ENCODE measurements at places on chromosomes 1 and 21.
A peak's percentile ranks its signal among the peaks of the same experiment; 100 is the strongest.

GRCh38 chr21:40162075-40162474, 294.8 kb downstream of the PCP4 start:
- DNase-seq: peak; percentile 12

DNA sequence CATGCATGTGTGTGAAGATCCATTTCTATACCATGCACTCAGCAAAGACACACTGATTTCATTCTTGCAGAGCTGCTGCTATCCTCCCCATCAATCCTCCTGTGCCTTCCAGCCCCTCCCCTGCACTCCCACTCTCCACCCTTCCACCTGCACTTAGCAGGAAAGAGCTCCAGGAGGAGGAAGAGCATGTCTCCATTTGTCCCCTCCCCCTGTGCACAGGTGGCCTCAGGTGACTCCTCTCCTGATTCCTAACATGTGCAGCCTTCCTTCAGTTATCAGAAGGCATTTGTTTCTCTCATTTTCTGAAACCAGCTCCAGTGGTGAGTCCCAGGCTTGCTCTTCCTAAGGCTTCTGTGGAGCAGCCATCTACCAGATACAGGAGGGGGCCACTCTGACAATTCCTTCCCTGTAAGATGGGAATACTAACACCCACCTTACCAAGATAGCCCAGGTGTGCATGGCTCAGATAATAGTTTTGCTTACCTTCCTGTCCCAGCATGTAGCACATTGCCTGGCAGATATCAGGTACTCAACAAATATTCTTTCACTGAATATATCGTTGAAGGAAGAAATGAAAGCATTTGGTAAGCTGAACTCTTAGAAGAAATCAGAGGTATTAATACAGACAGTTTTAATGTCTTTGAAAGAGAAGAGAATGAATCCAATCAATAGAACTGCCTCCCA, 21.9 kb upstream of the FAM3B start:
- peak; percentile 64 for DNase-seq

DNA sequence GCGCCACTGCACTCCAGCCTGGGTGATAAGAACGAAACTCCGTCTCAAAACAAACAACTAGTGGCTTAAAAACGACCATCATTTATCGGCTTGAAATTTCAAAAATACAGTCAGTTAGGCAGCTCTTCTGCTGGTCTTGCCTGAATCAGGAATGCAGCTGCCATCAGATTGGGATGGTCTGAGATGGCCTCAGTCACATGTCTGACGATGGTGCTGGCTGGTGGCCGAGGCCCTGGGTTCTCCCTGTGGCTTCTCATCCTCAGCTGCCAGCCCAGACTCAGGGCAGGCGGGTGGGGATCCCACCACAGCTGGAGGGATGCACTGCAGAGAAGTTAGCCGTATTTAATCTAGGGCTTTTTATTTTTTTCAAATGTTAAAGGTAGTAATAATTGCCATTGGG, 31.3 kb downstream of the IL6R start:
- DNase-seq: no peak

- no peak for DNase-seq
Measured at GRCh38 chr1:21766210-21766609, 16.7 kb downstream of the USP48 start.

DNA sequence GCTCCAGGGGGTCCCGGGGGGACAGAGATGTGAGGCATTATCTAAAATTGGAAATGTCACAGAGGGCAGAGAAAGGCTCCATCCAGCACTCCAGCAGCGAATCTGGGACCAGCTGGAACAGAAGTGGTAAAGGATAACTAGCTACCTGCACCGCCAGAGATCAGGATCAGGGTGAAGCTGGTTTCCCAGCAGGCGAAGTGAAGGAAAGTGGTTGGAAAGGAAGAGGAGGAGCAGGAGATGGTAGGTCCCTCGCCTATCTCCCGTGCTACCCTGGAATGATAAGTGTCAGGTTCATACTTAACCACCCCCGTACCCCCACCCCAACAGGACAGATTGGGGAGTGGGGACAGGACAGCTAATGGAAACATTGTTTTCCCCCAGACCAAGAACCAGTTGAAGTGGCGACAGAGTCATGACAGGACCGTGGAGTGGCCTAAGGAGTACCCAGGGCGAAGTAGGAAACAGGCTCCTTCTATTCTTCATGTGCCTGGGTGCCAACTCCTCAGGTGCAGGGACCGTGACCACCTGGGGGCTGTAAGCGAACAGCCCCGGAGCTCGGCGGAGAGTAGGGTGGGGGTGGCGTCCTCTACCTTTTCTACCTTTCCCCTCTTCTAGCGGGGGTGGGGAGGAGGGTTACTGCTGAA, 717 bp downstream of the B4GALT3 start:
- no peak for DNase-seq

DNA sequence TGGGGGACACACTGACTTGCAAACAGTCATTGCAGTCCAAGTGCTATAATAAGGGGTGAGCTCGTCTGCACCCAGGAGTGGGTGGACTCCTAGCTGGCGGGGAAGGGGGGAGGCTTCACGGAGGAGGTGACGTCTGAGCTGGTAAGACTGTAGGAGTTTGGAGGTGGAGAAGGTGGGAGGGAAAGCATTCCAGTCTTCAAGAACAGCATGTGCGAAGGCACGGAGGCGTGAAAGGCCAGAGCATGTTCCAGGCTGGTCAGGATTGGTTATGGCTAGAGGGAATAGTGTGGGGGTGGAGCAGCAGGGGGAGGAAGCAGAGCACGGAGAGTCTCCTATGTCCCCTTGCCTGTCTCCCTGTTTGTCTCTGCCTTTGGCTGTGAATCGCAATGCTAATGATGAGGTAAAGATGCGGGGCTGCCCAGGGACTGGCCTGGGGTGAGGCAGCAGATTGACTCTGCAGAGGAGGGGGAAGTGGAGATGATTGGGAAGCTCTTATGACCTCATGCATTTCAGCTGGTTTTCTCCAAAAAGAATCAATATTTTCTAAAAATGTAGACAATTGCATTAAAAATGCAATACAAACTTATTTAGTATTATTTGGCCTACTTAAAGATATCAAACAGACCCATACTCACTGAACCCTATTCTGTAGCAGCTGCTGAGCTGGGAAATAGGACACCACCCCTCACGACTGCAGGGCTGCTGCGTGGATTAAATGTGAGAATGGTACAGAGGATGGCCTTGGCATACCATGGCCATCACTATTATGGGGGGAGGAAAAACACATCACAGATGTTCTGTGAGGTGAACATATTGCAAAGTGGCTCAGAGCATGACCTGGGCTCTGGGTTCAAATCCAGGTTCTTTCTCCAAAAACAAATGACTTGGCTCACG, 2.6 kb upstream of the ZNF436 start:
- no peak for DNase-seq

GRCh38 chr1:211247921-211248320, 11.2 kb upstream of the RCOR3 start:
- DNase-seq: no peak

GRCh38 chr1:16235944-16236510, 956 bp downstream of the CPLANE2 start:
- DNase-seq: peak; percentile 37

- no peak for DNase-seq
Measured at GRCh38 chr1:200364091-200364759, 45.6 kb downstream of the ZNF281 start.

- peak; percentile 44 for DNase-seq
Measured at GRCh38 chr1:160400646-160401486, 502 bp downstream of the VANGL2 start.

- no peak for DNase-seq
Measured at GRCh38 chr1:226984521-226985238, 44.6 kb downstream of the COQ8A start.

GRCh38 chr1:58290685-58291372, 255.7 kb downstream of the OMA1 start:
- DNase-seq: no peak

- no peak for DNase-seq
Measured at GRCh38 chr1:66526036-66526435, 7.9 kb upstream of the SGIP1 start.

- DNase-seq: no peak
Measured at GRCh38 chr1:234296496-234296895, 76.8 kb upstream of the COA6 start.

DNA sequence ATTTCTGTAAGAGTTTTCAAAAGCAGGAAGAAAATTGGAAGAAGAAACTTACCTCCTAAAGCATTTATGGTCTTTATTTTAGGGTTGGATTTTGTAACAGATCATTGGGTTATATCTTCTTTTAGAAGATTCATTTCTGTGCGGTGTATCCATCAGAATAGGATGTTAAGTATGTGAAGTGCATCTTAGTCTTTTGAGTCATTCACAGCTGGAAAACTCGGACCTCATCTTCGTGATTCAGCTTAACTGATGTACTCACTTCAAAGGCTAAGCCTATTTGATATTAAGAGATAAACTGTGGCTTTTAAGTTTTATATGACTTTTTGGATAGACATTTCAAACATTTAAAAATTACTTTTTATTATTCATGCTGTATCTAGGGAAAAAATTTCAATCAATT, 56.3 kb downstream of the GIPC2 start:
- DNase-seq: no peak

- peak; percentile 6 for DNase-seq
Measured at GRCh38 chr1:32816676-32817158, 441 bp downstream of the YARS1 start.

DNA sequence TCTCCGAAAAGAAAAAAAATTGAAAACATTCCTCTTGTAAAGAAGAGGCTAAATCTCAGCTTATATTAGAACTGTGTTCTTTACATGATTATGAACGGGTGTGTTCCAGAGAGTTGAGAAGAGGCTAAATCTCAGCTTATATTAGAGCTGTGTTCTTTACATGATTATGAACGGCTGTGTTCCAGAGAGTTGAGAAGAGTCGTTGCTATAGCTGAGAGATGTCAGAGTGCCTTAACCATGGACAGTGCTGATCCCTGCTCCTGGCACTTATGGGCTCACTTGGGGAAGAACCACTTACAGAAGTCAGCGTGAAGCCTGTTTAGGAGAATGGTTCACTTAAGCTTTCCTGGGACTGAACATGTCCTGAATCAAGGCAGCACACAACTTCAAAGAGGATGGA, 35.0 kb downstream of the SLC35F3 start:
- no peak for DNase-seq

DNA sequence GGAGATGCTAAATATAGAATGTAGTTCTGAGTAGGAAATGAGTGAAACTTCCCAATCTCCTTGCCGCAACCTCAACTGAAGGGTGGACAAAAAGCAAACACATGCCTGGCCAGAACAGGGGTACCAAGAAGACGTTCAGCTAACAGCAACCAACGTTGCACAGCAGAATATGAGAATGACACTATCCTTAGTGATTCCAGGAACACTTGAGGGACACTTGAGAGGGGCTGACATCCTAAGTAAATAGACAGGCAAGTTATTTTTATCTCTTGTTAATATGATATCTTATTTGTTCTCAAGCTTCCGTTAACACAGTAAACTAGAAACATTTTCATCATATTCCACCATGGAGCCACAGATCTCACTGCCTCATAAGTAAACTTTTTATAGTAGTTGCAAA, 908 bp downstream of the KRTAP19-1 start:
- DNase-seq: no peak

- DNase-seq: no peak
Measured at GRCh38 chr1:98405581-98406074, 255.9 kb upstream of the SNX7 start.

GRCh38 chr1:215761446-215761845, 194.3 kb downstream of the KCTD3 start:
- DNase-seq: no peak

DNA sequence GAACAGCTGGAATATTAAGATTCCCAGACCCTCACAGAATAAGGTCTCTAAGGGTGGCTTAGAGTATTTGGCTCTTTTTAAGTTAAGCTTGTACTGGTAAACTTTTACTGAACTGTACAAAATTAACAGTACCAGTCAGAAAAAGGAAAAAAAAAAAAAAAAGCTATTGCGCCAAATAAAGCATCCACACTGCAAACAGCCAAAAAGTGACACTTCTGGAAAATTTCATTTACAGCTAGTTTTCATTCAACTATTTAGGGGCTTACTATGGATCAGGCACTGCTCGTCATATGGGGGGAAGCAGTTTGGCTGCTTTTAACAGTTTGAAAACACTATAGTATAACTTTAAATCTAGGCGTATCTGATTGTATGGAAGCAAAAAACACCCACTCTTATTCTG, 139.6 kb downstream of the EIF4G3 start:
- no peak for DNase-seq

- no peak for DNase-seq
Measured at GRCh38 chr21:42696501-42697040, 43.1 kb downstream of the PDE9A start.

- peak; percentile 88 for DNase-seq
Measured at GRCh38 chr1:233289676-233290075, 5.8 kb downstream of the PCNX2 start.

GRCh38 chr1:179773264-179773663, 30.2 kb downstream of the FAM163A start:
- no peak for DNase-seq

- no peak for DNase-seq
Measured at GRCh38 chr1:241215203-241215602, 141.8 kb downstream of the RGS7 start.

GRCh38 chr1:101379950-101380349, 143.1 kb downstream of the S1PR1 start:
- DNase-seq: no peak

GRCh38 chr1:206609229-206609991, 2.9 kb downstream of the EIF2D start:
- DNase-seq: no peak

DNA sequence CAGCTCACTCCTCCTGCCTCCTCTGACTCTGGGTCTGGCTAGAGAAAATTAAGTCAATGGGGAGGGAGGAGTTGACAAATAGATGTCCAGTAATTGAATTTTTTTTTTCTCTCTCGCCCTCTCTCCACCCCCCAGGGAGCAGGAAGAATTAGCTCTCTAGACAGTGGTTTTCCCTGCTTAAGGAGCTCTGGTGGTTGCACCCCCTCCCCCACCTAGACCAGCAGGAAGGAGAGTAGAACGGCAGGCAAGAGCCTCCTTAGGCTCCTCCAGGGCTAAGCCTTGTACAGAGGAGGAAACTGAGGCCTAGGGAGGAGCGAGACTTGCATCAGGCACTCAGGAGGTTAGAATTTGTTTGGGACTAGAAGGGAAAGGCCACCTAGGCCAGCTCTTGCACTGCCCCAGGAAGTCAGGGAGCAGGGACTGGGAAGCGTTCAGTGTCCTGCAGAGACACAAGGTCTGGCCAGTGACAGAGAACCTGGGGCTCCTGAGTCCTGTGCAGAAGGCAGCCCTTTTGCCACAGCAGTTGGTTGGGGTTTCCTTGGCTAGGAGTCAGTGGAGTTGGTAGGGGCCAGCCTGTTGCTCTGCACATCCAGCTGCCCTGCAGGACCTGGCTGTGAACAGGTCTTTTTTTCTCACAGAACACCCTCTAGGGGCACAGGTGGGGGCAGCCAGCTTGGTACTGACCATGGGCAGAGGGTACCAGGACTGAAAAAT, 49.5 kb upstream of the ACOT11 start:
- peak; percentile 20 for DNase-seq

DNA sequence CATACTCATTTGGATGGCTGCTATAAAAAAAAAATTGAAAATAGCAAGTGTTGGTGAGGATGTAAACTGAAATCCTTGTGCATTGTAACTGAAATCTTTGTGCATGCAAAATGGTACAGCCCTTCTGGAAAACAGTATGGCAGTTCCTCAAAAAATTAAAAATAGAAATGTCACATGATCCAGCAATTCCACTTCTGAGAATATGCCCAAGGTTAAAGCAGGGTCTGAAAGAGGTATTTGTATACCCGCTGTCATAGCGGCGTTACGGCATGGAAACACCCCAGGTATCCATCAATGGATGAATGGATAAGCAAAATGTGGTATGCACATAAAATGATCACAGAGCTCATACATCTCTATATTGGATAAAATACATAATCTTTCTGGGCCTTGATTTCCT, 116.7 kb downstream of the RUSC1 start:
- no peak for DNase-seq
